GM12865 (cell line): ENCODE measurements at places on chromosomes 2 and 18.

- DNase-seq: no peak
Observed at GRCh38 chr18:13309748-13310670, 91.4 kb downstream of the LDLRAD4 start.

GRCh38 chr2:236565879-236566402 is 3.7 kb upstream of the ACKR3 start:
- no peak for DNase-seq

DNA sequence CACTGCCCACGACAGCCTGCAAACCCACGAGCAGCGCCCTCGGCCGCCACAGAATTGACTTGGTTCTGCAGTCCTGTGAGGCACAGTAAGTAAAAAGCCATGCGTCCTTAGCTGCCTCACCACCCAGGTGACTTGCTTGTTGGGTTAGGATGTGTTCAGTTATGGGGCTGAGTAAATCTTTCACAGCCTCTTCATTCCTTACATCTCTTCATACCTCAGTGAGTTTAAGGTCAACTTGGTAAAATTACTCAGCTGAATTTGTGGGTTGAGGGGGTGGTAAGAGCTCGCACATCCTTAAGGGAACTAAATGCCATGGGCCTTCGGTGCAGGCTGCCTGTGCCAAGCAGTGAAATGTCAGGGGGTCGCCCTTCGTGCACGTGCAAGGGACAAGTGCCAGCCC is 165.2 kb upstream of the ALKAL2 start:
- DNase-seq: no peak

DNA sequence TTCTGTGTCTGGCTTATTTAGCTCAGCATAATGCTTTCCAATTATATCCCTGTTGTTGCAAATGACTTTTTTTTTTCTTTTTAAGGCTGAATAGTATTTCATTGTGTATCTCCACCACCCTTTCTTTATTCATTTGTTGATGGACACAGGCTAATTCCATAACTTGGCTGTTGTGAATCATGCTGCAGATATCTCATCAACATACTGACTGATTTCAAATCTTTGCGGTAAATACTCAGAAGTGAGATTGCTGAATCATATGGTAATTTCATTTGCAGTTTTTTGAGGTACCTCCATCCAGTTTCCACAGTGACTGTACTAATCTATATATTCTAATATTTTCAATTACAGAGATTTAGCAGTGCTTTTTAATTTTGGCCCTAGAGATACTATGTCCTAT is 266.2 kb downstream of the TMX3 start:
- no peak for DNase-seq

DNA sequence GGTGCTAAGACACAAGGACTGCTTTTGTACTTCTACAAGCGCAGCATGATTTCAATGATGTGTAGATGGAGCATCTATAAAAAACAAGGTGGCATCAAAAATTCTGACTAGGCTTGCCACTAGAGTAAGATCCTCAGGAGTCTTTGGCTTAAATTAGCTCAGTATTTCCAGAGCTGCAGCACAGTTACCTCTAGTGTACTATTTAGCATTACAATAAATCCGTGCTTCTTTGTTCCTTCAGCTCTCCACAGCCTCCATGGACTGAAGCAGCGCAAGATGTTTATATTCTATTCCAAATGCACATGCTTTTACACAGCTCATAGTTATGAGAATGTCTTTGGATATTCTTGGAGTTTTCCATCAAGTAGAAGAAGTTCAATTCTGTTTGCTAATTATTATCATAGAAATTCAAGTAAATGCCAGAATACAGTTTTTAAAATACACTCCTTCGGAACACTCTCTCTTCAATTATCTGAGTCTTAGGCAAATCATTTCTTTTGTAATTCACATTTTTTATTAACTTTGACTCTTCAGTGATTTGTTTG is 1133.0 kb upstream of the LRRTM1 start:
- no peak for DNase-seq

GRCh38 chr2:217116610-217117009 is 256.7 kb upstream of the TNP1 start:
- no peak for DNase-seq

DNA sequence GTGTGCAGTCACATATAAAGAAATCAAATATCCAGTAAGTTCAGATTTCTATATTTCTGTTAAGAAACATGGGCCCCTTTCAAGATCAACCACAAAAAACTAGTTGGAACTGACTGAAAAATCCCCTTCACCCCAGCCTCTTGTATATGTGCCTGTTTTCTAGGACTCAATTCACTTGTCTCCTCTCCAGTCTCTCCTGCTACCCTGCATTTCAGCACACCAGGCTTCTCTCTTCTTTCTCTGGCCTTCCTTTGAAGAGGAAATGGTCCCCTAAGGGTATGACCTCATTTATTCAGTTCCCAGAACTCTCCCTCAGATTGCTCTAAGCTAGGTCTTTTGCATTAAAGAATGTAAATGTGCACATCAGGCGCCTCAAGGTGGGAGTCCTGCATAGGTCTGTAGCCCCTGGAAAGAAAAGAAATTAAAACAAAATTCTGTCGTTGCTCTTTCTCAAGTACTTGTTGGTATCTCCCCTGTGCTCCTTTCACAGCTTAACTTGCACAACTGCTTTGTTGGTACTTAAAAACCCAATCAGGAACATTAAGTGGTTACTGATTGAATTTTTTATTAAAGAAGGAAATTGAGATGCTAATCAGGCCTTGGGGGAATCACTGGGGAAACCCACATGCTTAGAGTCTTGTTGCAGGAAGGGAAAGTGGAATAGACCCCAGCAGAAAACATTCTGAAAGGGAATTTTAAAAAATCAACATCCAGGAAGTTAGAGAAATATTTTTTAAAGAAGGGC is 278.4 kb downstream of the AGPS start:
- peak; percentile 19 for DNase-seq

- peak; percentile 18 for DNase-seq
Observed at GRCh38 chr2:168424112-168424951, 31.7 kb upstream of the CERS6 start.

DNA sequence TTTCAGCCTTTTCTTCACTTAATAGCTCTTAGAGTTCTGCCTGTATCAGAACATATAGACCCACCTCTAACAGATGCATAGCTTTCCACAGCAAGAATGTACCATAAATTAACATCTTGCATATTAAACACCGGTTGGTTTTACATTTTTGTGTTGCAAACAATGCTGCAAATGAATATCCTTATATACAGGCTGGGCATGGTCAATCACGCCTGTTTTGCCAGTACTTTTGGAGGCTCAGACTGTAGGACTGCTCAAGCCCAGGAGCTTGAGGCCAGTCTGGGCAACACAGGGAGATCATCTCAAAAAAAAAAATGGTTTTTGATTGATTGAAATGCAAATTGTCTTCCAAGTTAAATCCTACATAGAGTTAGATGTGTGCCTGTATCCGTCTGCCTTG is 1.5 kb upstream of the LCT start:
- no peak for DNase-seq

GRCh38 chr2:111671426-111672150 is 212.4 kb downstream of the ANAPC1 start:
- peak; percentile 8 for DNase-seq

DNA sequence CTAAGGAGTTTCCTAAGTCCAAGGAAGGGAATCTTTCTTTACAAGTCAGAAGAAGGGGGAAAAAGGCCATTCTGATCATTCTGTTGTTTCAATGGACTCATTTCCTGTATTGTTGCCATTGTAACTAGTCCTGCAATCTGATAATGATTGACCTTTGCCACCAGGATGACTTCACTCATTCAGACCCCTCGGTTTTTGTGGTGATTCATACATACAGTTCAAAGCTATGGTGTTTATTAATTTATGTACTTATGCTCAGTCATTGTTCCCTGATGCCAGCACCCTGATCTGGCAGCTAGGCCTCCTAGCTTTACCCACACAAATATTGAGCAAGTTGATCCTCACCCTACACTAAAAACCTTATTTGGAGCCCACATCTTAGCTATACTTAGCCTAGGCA is 57.6 kb upstream of the ZNF519 start:
- DNase-seq: no peak

DNA sequence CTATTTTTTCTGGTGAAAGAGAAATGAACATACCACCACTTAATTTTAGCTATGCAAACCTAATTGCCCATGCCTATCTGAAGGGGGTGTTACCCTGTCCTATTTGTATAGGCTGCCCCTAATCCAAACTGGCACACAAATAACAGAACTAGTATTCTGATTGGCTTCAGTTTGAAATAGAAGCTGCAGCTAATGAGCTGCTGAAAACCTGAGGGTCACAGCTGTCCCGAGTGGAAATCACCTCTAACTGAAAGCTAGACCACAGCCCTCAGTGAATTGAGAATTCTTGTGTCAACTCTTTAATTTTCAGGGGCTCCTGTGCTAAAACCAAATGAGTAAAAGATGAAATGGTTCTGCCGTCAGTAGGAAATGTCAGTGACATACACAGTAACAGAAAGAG is 28.7 kb downstream of the CCDC141 start:
- peak; percentile 85 for DNase-seq

- no peak for DNase-seq
Observed at GRCh38 chr2:232250246-232251175, 128.0 kb upstream of the ALPP start.

GRCh38 chr18:5297597-5297996 is 2.1 kb upstream of the ZBTB14 start:
- DNase-seq: no peak

GRCh38 chr2:20322527-20323300 is 27.9 kb downstream of the PUM2 start:
- no peak for DNase-seq

- no peak for DNase-seq
Observed at GRCh38 chr2:187936228-187936627, 355.4 kb upstream of the GULP1 start.

DNA sequence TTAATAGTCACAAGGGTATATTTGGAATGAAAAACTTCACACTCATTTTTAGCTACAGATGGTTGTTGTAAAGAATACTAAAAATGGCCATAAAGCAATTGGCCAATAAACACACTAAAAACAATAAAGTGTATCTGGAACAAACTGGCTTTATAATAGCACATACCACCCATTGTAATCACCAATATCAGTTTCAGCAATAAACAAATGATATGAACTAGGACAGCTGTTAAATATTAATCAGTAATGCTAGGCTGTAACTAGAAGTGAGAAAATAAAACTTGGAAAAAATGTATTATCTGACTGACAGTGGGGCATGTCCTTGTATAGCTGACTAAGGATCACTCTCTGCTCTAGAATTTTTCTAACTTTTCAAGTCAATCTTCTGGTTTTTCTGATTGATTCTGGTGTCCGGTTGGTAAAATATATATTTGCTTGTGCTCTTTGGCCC is 312.5 kb downstream of the RND3 start:
- DNase-seq: no peak

DNA sequence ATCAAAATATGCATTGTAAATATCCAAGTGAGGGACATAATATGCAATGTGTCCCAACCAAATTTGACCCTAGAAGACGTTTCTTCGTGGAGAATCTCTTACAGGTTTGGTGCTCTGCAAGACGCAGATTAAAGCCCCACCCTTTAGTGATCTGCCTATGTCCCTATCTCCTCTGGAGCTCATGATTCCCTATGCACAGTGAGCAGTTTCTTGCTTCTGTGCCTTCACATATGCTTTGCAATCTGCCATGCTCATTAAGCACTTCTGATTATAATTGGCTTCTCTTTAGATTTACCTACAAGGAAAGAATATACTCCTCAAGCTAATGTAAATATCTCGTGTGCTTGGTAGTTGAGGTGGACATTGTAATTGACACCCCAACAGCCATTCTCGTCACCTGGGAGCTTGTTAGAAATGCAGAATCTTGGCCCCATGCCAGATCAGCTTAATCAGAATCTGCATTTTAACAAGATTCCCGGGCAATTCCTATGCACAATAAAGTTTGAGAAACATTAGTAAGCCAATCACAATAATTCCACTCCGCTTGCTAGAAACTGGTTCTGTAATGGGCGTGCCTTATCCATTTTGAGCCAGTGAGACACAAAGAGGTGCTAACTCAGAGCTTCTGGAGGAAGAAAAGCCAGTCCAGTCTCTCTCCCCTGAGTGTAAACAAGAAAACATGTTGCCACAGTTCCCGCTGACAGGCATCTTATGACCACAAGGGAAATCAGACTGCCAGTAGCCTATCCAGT is 2.8 kb upstream of the PUM2 start:
- DNase-seq: no peak

DNA sequence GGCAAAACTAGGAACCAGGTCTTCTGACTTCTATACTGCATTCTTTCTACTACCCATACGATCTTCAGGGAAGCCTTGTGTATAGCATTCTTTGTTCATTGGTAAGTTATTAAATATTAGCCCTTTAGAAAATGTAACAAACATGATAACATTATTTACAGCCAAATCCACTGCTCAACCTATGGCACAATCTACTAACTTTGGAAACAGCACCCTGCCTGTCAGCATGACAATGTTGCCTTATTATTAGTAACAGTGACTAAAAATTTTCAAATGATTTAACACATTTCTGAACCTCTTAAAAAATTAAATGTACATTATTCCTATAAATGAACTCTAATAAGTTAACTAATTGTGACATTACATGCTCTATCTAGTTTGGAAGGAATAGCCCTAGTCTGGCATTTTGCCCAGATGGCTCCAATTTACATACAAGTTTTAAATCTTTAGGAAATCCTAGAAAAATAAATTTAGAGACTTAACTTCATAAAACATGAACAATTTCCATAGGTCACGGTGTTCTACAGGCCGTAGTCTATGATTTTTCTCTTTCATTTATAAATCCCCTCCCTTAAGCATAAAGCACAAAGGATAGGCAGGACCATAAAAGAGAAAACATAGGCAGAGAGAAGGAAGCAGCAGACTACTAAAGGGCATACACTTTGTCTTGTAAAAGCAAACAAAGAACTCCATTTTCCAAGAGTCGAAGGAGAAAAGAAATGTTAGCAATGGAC is 33.7 kb downstream of the YES1 start:
- DNase-seq: no peak

GRCh38 chr2:151553-152334 is 105.4 kb upstream of the FAM110C start:
- DNase-seq: no peak

DNA sequence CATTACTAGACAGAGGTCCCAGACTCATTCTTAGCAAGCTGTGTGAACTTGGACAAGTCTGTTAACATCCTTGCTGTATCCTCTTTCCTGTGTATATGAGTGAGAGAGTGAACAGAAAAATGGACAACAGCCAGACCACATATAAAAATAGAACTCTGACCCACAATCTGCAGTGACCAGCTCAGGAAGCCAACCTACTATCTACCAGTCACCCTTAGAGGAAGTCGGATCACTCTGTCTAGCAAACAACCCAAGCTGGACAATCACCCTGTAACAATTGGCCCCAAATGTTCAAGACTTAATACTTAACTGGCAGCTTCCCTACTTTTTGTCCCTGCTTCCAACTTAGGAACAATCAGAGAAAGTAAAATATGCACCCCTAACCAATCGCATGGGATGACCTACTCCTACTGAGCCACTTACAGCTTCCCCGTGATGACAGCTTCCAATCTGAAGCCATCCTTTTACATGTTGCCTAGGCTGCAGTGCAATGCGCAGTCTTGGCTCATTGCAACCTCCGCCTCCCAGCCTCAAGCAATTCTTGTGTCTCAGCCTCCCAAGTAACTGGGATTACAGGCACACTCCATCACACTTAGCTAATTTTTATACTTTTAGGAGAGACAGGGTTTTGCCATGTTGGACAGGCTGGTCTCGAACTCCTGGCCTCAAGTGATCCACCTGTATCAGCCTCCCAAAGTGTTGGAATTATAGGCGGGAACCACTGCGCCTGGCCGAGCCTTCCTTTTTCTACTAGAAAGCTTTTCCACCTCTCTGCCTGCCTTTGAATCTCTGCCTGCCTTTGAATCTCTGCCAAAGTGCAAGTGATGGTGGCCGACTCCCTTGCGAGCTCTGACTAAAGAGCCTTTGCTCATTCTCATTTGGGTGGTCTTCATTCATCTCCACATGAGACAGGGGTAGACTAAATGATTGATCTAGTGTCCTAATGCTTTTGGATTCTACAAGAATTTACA is 158.3 kb upstream of the NDUFV2 start:
- DNase-seq: no peak
